IMR-90 (cell line): ENCODE measurements at places on chromosomes 7 and 10. TPM values are rescaled to one million over a fixed set of nuclear protein-coding genes. Genes with fewer than 3 reads are reported as not detected.

GRCh38 chr7:31047313-31048146, 4.6 kb upstream of the ADCYAP1R1 start:
- DNase-seq: no peak
- H3K4me1 ChIP-seq: no peaks in the 10 kb centered on the region
- H3K4me3 ChIP-seq: no peak overlapping the region
- H3K27ac ChIP-seq: no peak overlapping the region
- no peaks in the 10 kb centered on the region for H3K36me3 ChIP-seq

DNA sequence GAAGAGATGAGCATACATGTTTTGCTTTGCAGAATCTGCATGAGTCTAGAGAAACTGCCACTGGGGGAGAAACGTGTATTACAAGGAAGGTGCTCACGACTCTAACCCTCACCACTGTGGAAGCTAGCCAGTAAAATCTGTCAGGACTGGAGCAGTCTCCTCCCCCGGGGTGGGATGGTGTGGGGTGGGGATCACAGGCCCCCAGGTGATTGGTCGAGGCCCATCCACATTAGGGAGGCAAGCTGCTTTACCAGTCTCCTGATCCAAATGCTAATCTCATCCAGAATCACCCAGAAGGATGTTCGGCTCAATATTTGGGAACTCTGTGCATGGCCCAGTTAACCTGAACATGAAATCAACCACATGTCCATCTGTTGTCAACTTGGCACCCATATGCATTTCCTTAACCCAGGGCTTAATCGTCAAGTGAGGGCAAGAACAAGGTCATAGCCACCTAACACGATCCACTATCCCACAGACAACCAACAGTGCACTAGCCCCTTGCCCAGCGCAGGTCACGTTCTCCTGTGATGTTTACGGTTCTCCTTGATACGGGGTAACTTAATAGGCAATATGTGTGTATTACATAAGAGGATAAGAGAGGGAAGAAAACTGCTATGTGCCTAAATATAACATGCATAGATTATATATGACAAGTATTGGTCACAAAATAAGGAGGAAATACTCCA, 40.8 kb downstream of the DNAJB6 start:
- H3K27me3 ChIP-seq: no peaks in the 10 kb centered on the region
- H3K4me1 ChIP-seq: peaks cover 4% of the 10 kb centered on the region; the same call in 1 of the 2 replicates
- no peak overlapping the region for H3K4me3 ChIP-seq
- no peak for DNase-seq
- H3K36me3 ChIP-seq: peaks cover 35% of the 10 kb centered on the region

Gene CAV1
- 1,549 and 1,808 TPM in 2 replicates for polyA plus RNA-seq

DNA sequence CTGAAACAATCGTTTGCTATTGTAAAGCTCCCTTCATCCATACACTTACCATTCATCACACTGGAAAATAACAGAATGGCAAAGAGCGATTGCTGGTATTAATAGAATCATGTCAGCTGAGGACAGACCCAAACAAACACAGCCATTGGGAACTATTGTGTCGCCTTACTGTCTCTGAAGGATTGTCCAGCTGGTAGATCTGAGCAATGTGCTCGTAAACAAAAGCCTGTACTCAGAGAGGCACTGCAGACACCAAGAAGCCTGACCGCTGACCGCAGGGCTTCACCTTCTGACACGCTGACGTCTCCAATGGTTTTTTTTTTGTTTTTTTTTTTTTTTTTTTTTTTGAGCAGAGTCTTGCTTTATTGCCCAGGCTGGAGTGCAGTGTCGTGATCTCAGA, 151.0 kb upstream of the FRMD4A start:
- no peaks in the 10 kb centered on the region for H3K27me3 ChIP-seq
- peaks cover 14% of the 10 kb centered on the region; the same call in 1 of the 2 replicates for H3K4me1 ChIP-seq
- no peak overlapping the region for H3K4me3 ChIP-seq
- no peak overlapping the region for H3K27ac ChIP-seq
- H3K36me3 ChIP-seq: no peaks in the 10 kb centered on the region

DNA sequence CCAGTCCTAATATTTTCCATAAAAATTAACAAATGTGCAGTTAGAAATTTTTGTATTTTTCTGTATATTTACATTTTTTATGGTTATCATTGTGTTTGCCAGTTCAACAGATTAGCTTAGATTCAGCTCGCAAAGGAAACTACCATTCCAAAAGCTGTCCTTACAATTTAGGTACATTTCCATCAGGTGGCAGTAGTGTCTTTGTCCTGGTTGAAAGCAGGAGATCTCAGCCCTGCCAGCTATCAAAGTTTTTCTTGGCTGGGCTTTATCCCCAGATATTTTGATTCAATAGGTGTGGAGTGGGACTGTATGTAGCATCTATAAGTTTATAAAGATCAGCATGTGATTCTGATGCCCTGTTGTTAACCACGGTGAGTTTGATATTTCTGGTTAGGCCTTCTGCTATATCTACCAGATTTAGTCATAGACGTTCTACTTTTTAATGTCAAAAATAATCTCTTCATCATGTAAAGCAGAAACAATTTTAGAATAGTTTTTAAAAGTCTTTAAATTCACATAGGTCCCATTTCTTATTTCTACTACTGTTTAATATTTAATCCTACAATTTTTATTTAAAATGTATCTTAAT, 15.5 kb upstream of the ICA1 start:
- H3K36me3 ChIP-seq: no peaks in the 10 kb centered on the region
- no peak overlapping the region for H3K27ac ChIP-seq
- H3K4me1 ChIP-seq: no peaks in the 10 kb centered on the region

GRCh38 chr7:125089171-125089570, 159.5 kb upstream of the POT1 start:
- no peak for DNase-seq
- no peak overlapping the region for H3K4me3 ChIP-seq
- H3K4me1 ChIP-seq: no peaks in the 10 kb centered on the region
- H3K27me3 ChIP-seq: no peaks in the 10 kb centered on the region
- no peak overlapping the region for H3K27ac ChIP-seq

DNA sequence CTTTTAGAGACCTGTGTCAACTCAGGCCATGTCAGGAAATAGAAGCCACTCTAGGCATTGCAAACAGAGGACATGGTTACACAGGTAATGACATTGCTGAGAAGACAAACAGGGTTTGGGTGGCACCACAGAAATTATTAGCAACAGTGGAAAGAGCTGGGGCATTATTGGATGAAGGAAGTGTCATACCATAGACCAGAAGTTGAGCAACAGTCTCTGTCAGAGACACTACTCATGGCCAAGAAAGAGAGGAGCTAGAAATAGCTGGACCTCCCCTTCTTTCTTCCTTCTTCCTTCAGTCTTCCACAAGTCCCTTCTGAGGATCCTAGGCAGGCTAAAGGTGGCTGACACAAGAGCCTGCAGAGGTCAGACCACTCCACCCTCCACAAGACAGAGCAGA, 4.2 kb upstream of the LIPA start:
- no peak overlapping the region for H3K27ac ChIP-seq
- no peak overlapping the region for H3K4me3 ChIP-seq
- H3K27me3 ChIP-seq: peaks cover 2% of the 10 kb centered on the region; the same call in 1 of the 2 replicates
- H3K4me1 ChIP-seq: peaks cover 3% of the 10 kb centered on the region
- H3K36me3 ChIP-seq: no peaks in the 10 kb centered on the region
- no peak for DNase-seq

Gene ADRB1
- polyA plus RNA-seq: not detected in 2 replicates

GRCh38 chr10:30594077-30594476, 35.5 kb downstream of the LYZL2 start:
- H3K4me1 ChIP-seq: no peaks in the 10 kb centered on the region
- no peaks in the 10 kb centered on the region for H3K36me3 ChIP-seq
- no peak overlapping the region for H3K27ac ChIP-seq
- H3K27me3 ChIP-seq: peaks cover 30% of the 10 kb centered on the region

DNA sequence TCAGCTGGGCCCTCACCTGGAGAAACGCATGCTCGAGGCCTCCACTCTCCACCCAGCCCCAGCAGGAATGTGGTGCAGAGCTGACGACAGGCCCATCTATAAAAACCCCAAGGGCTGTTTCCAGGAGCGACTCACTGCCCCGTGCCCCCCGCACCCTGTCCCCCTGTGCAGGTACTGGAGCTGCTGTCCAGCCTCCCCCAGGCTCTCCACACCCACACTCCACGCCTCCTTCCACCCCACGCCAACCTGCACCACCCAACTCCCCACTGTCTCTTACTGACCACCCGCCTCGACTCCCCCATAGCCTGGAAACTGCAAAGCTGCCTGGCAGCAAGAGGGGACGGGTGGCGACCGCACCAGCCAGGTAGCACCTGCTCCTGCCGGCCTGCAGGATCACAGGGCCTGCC, 43.3 kb downstream of the DIP2C start:
- H3K27ac ChIP-seq: no peak overlapping the region
- no peaks in the 10 kb centered on the region for H3K27me3 ChIP-seq
- H3K4me1 ChIP-seq: peaks cover 14% of the 10 kb centered on the region
- H3K4me3 ChIP-seq: no peak overlapping the region
- 0 out of 2 replicates have a peak, but pooled peaks cover 1% of the 10 kb centered on the region for H3K36me3 ChIP-seq

DNA sequence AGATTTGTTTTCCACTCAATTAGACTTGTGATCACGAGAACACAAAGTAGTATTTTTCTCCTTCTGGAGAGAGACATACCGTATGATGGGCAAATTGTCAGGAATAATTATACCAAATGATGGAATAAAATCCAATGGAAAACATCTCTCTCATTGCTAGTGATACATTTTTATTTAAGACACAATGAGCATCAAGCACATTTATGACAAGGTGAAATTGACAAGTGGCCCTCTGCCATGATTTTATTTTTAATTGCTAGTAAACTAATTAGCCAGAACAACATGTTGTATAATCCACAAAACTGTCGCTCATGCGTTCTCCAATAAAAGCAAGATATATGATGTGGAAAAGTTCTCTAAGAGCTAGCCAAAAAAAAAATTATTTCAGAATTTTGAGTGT, 620.8 kb downstream of the AUTS2 start:
- no peak overlapping the region for H3K4me3 ChIP-seq
- H3K4me1 ChIP-seq: no peaks in the 10 kb centered on the region
- no peak for DNase-seq
- no peaks in the 10 kb centered on the region for H3K36me3 ChIP-seq
- no peak overlapping the region for H3K27ac ChIP-seq
- H3K27me3 ChIP-seq: no peaks in the 10 kb centered on the region

GRCh38 chr10:68121852-68122251, 12.6 kb downstream of the MYPN start:
- no peak overlapping the region for H3K4me3 ChIP-seq
- no peaks in the 10 kb centered on the region for H3K36me3 ChIP-seq
- no peak overlapping the region for H3K27ac ChIP-seq
- no peaks in the 10 kb centered on the region for H3K4me1 ChIP-seq
- no peaks in the 10 kb centered on the region for H3K27me3 ChIP-seq

GRCh38 chr7:44172803-44173424, 16.3 kb downstream of the GCK start:
- no peak overlapping the region for H3K4me3 ChIP-seq
- DNase-seq: no peak
- peaks cover 35% of the 10 kb centered on the region for H3K27me3 ChIP-seq
- no peak overlapping the region for H3K27ac ChIP-seq
- no peaks in the 10 kb centered on the region for H3K36me3 ChIP-seq

DNA sequence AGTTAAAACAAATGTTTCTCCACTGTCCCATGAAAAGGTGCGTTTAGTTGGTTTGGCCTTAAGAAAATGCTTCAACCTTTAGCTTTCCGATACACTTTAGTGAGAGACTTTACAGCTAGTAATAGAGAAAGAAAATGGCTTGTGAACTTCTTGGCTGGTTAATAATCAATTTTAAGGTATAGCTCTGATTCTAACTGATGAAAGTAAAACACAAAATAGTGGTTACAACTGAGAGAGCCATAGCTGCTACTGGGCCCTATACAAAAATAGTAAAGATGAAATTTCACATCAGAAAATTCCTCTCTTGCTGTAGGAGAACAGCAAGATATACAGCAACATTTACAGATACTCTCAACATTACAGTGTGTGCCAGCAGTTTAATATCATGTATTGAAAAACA, 371.4 kb downstream of the PHTF2 start:
- no peak overlapping the region for H3K27ac ChIP-seq
- H3K27me3 ChIP-seq: no peaks in the 10 kb centered on the region
- no peak overlapping the region for H3K4me3 ChIP-seq
- H3K36me3 ChIP-seq: no peaks in the 10 kb centered on the region
- no peaks in the 10 kb centered on the region for H3K4me1 ChIP-seq
- DNase-seq: no peak

Gene C10orf67
- polyA plus RNA-seq: 0.14 and 0.15 TPM in 2 replicates

Gene STEAP4
- polyA plus RNA-seq: not detected in 2 replicates
